Adipocyte (in vitro differentiated cells): ENCODE measurements at places on chromosomes 2 and 18.

DNA sequence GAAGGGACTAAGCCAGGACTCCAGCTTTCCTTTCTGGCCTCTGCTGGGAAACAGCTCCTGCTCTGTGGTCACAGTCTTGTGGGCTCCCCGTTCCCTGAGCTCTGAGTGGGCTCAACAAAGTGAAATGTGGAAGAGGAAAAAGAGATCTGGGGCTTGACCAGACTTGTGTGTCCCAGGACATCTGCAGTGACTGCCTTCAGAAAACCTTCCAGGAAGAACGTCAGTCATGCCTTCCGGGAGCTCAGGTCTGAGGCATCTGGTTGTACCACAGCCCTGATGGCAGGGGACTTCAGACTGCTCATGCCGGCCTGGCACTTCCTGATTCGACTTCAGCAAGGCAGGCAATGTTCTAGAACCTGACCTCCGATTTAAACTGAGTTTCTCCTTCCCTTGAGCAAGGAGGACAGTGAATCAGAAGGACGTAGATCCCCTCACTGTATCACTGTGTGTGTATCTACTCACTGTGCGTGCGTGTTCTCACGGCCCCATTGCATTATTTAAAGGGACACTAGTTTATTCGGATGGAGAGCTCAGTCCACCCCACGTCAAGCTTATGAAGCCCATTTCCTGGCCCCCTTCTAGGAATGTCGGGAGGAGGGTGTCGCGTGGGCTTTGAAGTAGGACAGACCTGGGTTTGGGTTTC, 548 bp upstream of the FBLN7 start:
- DNase-seq = peak; percentile 43

DNA sequence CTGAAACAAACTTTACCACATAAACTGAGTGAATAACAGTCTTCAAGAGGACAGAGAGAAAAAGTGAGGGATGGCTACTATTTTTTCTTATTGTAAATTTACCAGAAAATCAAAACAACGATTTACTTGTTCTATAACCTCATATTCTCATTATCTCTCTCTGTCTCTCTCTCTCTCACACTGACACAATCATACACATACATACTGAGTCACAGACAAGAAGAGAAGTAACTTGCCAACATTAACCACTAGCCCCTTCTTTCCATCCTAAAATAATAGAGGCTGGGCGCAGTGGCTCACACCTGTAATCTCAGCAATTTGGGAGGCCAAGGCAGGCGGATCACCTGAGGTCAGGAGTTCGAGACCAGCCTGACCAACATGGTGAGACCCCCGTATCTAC, 18.2 kb downstream of the SATB2 start:
- DNase-seq = no peak

- no peak for DNase-seq
Observed at GRCh38 chr2:153808679-153809078, 63.0 kb upstream of the GALNT13 start.

DNA sequence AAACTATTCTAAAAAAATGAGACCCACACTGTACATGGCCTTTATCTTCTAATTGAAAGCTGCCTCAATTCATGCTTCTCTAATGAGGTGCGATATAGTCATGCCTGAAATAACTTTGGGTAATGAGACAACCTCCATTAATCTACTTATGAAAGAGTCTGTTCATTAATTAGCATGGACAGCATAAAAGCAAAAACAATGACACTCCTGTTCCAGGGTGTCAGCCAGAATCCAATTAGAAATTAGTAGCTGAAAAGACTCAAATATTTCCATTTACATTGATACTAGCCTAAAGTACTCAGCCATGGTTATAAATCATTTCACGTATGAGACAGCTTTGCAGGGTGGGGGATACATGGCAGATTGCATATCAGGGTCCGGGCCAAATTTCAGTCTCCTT, 288.7 kb downstream of the AKAIN1 start:
- DNase-seq = no peak

GRCh38 chr2:102895376-102895775, 133.5 kb downstream of the TMEM182 start:
- no peak for DNase-seq

- DNase-seq = no peak
Observed at GRCh38 chr2:16459606-16460005, 206.0 kb downstream of the CYRIA start.

GRCh38 chr2:11827547-11827946, 81.1 kb downstream of the LPIN1 start:
- DNase-seq = no peak

- no peak for DNase-seq
Observed at GRCh38 chr2:96844405-96844808, 586 bp upstream of the ANKRD23 start.

DNA sequence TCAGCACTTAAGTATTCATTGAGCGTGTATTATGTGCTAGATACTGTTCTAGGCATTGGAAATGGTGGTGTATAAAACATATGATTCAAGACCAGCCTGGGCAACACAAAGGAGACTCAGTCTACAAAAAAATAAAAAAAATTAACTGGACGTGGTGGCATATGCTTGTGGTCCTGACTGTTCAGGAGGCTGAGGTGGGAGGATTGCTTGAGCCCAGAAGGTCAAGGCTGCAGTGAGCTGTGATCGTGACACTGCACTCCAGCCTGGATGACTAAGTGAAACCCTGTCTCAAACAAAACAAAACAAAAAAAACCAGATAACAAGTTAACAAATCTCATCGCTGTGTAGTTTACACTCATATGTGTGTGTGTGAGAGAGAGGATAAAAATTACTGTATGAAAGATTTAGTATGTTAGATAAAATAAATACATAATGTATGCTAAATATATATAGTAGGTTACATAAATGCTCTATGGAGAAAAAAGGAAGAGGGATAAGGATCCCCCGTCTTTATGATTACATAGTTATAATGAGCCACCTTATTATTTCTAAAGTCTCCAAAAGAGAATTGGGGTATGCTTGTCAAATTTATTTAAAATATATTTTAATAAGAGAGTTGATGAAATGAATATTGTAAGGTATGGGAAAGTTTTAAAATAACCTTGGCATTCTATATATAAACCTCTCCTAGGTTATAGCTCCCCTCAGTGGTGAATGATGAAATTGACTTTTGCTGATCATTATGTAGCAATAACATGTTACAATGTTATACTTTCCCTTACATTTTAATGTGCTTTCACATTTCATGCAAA, 69.2 kb downstream of the EHBP1 start:
- DNase-seq = peak; percentile 86

GRCh38 chr2:10410001-10410822, 37.9 kb downstream of the ODC1 start:
- DNase-seq = no peak

GRCh38 chr2:176978921-176979320, 233.7 kb upstream of the HNRNPA3 start:
- peak; percentile 6 for DNase-seq

DNA sequence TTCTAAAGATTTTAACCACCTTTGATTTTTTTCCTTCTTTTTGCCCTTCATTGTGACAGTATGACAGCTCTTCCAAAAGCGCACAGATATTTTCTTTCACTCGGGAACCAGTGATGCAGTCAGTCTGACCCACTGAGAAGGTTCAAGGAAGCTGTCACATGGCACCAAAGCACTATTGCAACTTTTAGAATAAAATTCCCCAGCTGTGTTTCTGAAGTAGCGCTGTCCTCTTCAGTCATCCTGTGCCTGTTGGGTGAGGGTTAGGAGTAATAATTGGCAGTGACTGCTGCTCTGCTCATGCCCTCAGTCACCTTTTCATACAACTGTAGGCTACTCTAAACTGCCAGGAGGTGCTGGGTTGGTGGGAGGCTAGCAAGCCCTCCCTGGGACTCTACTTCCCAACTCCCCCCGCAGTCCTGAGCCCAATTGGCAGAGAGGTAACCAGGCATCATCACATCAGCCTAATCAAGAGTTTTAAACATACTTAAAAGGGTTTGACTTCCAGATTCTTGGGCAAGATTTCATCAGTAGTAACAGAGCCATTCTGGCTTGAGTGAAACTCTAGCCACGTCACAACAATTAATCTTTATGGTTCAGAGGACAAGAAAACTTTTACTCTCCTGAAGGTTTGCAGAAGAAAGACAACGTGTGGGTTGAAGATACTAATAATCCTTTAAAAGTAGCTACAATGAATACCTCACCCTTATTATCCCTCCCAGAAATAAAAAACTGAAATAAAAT, 473.3 kb downstream of the FBXO15 start:
- DNase-seq = no peak

GRCh38 chr2:2797797-2798196, 466.7 kb upstream of the MYT1L start:
- no peak for DNase-seq

DNA sequence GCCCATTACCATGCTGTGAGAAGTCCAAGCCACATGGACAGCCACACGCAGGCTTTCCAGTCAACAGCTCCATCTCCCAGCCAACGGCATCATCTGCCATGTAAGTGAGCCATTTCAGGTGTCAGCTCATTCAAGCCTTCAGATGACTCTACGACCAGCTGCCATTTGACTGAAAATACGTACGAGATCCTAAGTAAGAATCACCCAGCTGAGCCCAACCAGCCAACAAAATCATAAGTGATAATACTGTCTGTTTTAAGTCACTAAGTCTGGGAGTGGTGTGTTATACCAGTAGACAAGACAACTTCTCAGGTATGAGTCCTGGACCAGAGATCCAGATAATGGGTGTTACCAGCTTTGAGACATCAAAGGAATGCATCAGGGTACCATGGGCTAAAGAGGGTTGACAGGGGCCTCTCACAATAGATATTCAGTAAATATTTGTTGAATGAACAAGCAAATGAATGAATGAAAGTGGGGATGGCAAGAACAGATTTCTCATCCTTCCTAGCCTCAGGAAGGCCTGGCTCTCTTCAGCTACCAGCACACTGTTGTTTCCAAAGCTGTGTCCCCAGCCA, 52.9 kb upstream of the CTIF start:
- no peak for DNase-seq

DNA sequence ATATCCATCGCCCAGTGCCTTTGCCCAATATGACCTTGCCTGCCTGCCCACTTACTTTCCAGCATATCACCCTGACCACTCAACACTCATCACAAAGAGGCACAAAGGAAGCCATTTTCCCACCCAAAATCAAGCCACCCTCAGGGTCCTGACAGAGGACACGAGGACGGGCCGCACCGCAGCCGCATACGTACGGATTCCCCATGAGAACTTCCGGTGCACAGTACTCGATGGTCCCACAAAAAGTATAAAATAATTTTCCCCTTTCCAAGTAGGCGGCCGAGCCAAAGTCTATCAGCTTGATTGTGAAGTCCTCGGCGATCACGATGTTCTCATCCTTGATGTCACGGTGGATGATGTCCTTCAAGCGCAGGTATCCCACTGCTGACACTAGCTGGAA, 10.0 kb upstream of the MTERF4 start:
- no peak for DNase-seq

GRCh38 chr2:111970453-111970852, 72.0 kb downstream of the MERTK start:
- no peak for DNase-seq

DNA sequence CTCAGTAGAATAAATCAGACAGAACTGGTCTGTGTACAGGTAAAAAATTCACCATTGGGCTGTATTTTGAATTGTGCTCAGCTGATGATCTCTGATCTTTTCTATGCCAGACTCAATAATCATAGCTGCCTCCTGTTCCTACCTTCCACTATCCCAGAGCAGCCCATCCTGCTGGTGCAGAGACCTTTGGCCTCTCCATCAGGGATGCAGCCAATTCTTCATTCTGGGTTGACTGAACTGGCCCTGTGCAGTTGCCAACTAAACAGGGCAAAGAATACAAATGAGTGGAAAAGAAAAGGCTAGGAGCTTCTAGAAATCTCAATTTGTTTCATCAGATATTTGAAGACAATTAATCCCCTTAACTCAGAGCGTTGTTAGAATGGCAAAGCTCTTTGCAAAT, 1781.3 kb upstream of the CELF4 start:
- DNase-seq = no peak

- no peak for DNase-seq
Observed at GRCh38 chr2:96806468-96807126, 9.5 kb upstream of the CNNM3 start.

DNA sequence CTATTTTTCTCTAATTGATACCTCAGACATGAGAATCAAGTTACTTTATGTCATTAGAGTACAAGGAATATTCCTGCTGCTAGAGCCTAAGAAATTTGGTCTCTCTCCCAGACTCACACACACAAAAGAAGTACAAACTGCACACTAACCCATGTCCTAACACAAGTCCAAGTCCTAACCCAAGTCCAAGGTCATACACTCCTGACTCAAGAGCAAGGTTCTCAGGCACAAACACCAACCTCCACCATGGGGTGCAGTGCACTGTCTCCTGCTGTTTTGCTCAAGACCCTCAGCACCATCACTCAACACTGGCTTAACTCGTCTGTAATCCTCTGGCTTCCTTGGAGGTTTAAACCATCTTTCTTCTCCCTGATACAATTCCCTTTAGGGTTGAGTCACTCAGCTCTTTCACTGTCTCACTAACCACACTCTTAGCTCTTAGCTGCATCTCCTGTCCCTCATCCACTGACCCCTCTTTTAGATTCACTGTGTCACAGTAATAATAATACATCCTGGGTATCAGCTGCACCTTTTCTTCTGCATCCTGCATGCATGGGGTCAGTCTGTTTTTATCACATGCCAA, 129.8 kb downstream of the BCL2L11 start:
- DNase-seq = peak; percentile 3

DNA sequence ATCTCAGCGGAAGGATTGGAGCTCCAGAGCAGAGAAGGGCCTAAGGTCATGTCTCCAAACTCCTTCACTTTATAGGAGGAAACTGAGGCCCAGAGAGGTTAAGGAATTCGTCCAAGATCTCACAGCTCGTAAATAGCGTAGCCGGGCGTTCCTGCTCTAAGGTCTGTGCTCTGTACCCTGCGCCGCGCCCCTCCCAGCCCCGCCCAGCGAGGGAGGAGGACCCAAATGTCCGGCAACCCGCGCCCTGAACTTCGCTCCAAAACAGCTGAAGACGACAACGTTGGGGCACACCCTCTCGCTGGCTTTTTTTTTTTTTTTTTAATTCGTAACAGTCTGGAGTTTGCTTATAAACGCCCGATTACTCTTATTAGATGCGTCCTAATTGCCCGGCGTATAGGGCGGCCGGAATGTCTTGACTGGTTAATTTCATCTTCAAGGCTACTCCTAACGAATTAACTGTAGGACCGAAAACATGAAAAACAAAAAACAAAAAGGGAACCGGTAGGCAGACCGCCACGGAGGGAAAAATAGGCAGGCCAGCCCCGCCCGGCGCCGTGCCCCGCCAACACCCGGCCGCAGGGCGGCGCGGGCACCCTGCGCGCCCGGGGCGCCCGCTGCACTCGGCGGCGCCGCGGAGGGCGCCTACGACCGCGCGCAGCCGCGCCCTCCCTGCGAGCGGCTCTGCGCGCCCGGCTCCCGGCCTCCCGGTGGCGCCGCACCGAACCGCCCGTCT, 928 bp upstream of the FOSL2 start:
- DNase-seq = peak; percentile 94

DNA sequence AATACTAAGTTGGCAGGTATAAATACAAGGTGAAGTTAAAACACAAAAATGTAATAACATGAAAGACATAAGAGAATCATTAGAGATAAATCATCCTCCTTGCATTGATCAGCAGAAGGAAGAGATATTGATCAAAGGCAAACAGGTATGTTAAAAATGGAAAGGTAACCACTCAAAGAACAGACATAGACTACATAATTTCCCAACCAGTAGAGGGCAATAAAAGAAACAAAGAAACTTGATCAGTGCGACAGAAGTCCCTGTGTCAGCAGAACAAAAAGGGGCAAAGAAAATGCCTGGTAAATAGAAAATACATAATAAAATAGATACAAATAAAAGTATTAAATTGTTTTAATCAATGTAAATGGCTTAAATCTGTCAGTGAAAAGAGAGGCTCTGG, 53.6 kb downstream of the FAM228A start:
- peak; percentile 52 for DNase-seq
